Endodermal cell (in vitro differentiated cells): ENCODE measurements at places on chromosomes 4 and X. TPM values are rescaled to one million over a fixed set of nuclear protein-coding genes. Genes with fewer than 3 reads are reported as not detected.

DNA sequence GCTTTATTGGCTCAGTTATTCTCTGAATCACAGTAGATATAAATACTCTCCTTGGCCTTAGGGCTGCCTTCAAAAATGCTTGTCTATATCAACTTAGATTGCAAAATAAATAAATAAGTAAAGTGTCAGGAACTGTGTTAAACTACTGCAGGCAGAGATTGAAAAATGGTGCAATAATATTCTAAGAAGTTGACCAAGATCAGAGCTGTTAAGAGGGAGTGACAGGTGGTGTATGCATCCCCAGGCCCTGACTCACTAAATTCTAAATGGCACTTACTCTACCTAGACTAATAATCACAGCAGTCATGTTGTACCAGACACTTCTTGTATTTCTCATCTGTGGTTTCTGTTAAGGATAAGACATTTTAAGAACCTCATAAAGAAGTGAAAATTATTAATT is 235.1 kb upstream of the SPOCK3 start:
- no peak for DNase-seq
- no peaks in the 10 kb centered on the region for H3K4me1 ChIP-seq
- no peak overlapping the region for H3K27ac ChIP-seq
- no peaks in the 10 kb centered on the region for H3K36me3 ChIP-seq

The EDNRA gene
- total RNA-seq = 9.9 and 13.2 TPM in 2 replicates

DNA sequence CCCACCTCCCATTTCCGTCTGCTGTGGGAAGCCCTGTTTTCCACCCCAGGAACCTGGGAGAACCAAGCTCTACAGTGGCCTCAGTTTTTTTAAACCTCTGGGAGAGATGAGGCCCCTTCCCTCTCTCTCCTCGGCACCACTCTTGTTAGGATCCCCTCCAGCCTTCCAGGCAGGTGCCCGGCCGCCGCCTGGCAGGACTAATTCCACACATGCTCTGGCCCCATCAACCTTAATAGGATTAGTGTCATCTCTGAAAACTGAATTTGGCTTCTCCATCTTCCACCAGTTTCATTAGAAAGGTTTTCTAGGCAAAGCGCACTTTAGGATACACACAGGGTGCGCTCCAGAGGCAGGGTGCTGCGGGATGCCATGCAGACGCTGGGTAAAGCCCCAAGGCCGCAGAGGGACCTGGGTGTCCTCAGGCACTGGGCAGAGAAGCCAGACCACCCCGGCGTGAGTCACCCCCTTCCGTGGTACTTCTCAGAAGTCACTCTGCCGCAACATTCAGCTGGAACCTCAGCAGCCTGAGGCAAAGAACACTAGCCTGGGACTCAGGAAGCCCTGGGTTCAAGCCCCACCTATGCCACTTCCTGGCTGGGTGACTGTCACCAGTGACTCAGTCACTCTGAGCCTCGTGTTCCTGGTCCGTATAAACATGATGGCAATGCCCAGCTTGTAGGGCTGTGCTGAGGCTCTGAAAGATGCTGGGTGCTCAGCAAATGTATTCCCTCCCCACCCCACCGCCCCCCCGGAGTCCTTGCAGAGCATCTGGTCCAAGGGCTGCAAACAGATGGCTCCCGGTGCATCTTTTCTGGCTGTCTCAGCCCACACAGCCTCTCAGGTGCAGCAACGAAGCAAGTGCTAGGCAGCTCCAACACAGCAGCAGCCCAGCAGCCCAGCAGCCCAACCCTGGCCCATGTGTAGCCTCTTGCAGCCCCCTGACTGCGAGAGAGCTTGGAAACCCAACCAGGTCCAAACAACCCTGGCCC is 29.1 kb downstream of the PPP2R2C start:
- no peaks in the 10 kb centered on the region for H3K36me3 ChIP-seq
- H3K27me3 ChIP-seq = no peaks in the 10 kb centered on the region

DNA sequence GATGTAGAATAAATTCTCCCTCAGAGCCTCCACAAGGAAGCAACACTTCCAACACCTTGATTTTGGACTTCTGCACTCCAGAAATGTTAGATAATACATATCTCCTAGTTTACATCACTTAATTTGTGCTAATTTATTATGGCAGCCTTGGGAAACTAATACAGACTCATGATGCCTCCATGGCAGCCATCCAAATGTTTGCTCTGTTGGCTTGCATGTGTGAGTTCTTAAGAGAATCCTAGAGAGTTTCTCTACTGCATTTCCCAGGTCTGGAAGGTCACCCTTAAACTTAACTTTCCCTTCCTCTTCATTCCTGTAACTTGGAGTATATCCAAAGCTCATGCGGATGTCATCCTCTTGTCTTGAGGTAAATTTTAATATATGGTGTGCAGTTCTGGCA is 956.1 kb downstream of the ADGRL3 start:
- H3K4me1 ChIP-seq = no peaks in the 10 kb centered on the region
- no peaks in the 10 kb centered on the region for H3K36me3 ChIP-seq
- no peak overlapping the region for H3K27ac ChIP-seq
- H3K27me3 ChIP-seq = no peaks in the 10 kb centered on the region
- no peak overlapping the region for H3K4me3 ChIP-seq

- no peak overlapping the region for H3K4me3 ChIP-seq
- no peaks in the 10 kb centered on the region for H3K27me3 ChIP-seq
- H3K36me3 ChIP-seq = no peaks in the 10 kb centered on the region
- no peak for DNase-seq
These were observed 209.0 kb downstream of the HS6ST2 start for GRCh38 chrX:132749406-132749805.

The SHROOM2 gene
- 14.2 and 15.4 TPM in 2 replicates for total RNA-seq
